Thymus (tissue), 14 donors: ENCODE measurements at places on chromosomes 7 and 10. TPM values are rescaled to one million over a fixed set of nuclear protein-coding genes. Genes with fewer than 3 reads are reported as not detected.

DNA sequence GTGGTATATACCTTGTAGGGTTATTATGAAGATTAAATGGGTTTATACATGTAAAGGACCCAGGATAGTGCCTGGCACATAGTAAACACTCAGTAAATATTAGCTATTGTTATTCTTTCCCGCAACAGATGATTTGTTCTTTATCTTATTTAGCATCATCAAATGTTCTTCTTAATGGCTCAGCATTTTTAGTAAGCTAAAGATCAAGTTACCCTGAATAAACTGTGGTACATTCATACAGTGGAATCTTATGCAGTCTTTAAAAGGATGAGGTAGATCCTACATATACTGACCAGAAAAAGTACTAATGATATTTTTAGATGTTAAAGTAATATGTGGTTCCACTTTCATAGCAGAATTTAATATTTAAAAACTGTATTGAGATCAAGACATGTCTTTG, 65.4 kb downstream of the ST7 start:
- no peaks in the 10 kb centered on the region for H3K4me1 ChIP-seq
- H3K36me3 ChIP-seq, result no peaks in the 10 kb centered on the region
- H3K4me3 ChIP-seq, result no peak overlapping the region
- DNase-seq, result no peak
- no peaks in the 10 kb centered on the region for H3K27me3 ChIP-seq

- H3K4me1 ChIP-seq, result no peaks in the 10 kb centered on the region
- DNase-seq, result no peak
- H3K36me3 ChIP-seq, result no peaks in the 10 kb centered on the region
- H3K27ac ChIP-seq, result no peak overlapping the region
- H3K27me3 ChIP-seq, result peaks cover 30% of the 10 kb centered on the region
These were observed 77.5 kb downstream of the NOC3L start for GRCh38 chr10:94285271-94285670.

DNA sequence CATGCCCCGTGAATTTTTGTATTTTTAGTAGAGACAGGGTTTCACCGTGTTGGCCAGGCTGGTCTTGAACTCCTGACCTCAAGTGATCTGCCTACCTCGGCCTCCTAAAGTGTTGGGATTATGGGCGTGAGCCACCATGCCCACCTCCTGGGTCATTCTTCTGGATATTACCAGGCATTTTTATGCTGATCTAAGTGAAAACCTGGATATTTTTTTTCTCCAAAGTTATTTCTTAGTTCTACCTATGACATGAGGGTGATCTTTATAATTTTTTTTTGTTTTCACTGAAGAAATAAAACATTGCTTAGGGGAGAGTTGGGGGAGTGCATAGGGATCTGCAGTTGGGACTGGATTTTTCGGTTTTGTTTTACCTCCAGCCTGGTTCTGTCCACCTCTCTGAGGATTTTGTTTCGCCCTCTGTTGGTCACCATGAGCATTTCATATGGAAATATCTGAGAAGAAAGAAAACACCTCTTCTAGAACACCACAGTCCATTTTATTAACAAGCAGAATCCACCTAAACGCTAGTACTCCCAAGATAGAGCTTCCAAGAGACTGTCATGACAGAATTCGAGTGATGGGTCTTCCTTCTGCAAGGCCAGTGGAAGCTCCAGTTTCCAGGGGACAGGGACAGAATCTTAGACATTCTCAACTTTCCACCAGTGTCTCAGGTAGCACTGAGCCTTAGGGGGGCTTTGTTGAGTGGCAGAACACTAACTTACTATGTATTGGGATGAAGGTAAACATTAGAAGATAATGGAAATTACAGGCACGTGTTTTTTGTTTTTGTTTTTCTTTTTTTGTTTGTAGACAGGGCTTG, 33.4 kb upstream of the AFAP1L2 start:
- peaks cover 22% of the 10 kb centered on the region for H3K36me3 ChIP-seq
- no peak for DNase-seq
- no peaks in the 10 kb centered on the region for H3K4me1 ChIP-seq
- no peaks in the 10 kb centered on the region for H3K27me3 ChIP-seq
- H3K4me3 ChIP-seq, result no peak overlapping the region

DNA sequence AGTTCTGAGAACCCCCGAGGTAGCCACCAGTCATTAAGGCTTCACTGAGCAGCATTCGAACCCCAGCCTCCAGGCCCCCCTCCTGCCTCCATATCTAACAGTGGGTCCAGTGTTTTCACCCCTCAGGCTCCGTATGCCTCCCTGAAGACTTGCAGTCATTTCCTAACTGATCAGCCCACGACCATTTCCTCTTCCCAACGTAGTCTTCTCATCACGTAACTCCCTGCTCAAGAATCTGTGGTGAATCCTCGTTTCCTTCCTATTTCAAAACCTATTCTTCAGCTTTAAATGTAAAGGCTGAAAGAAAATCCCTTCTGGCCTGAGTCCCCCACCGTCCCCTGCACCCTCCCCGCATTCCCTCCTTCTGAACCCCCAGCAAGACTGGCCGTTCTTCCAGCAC, 21.1 kb downstream of the FRMD4A start:
- no peak overlapping the region for H3K4me3 ChIP-seq
- no peak for DNase-seq
- no peaks in the 10 kb centered on the region for H3K27me3 ChIP-seq
- H3K36me3 ChIP-seq, result no peaks in the 10 kb centered on the region
- H3K4me1 ChIP-seq, result no peaks in the 10 kb centered on the region
- no peak overlapping the region for H3K27ac ChIP-seq

DNA sequence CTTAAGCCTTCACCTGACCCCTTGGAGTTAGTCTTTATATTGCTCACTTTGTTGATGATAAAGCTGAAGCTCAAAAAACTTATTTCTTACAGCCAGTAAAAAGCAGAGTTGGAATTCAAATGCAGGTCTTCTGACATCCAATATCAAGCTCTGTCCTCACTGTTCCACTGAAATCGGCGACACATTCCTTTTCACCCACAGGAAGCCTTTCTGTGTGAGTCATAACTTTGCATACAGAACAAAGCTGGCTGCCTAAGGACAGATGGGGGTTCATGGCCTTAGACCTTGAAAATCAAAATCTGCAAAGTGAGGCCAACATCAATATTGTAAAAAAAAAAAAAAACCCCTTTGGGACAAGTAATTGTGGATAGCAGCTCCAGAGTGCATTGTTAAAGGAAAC, 21.8 kb upstream of the AKR1B1 start:
- no peak overlapping the region for H3K27ac ChIP-seq
- no peaks in the 10 kb centered on the region for H3K4me1 ChIP-seq
- no peak for DNase-seq
- H3K27me3 ChIP-seq, result no peaks in the 10 kb centered on the region

GRCh38 chr7:1761774-1762173, 91.7 kb downstream of the ELFN1 start:
- no peak for DNase-seq
- H3K4me1 ChIP-seq, result no peaks in the 10 kb centered on the region
- no peak overlapping the region for H3K4me3 ChIP-seq
- no peaks in the 10 kb centered on the region for H3K36me3 ChIP-seq
- H3K27ac ChIP-seq, result no peak overlapping the region
- no peaks in the 10 kb centered on the region for H3K27me3 ChIP-seq

DNA sequence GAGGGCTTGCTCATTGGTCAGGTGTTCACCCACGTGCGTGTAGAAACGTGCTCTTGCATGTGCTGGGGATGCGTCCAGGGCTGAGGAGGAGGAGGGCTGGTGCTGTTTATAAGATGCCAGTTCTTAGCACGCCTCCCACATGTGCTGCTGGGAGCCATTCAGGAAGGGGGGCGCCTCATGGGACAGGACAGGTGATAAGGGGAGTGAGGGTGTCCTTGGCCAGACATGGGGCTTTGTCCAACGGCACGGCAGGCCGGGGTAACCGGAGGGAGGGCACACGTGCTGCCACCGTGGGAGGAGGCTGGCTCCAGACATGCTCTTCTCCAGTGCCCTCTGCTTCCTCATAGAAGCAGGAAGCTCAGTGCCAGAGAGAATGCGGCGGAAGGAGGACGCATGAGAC, 150.0 kb downstream of the ZMYND11 start:
- H3K36me3 ChIP-seq, result peaks cover 3% of the 10 kb centered on the region
- DNase-seq, result no peak
- H3K4me1 ChIP-seq, result no peaks in the 10 kb centered on the region

The NKX2-3 gene
- 0.05 TPM for total RNA-seq

The NPFFR1 gene
- 0.05 TPM for total RNA-seq

The CTAGE15 gene
- 0.24 TPM for total RNA-seq

The ODAD2 gene
- 0.76 TPM for total RNA-seq

The TYSND1 gene
- total RNA-seq, result 8.1 TPM

The CALHM1 gene
- total RNA-seq, result 0.09 TPM

The ITPRID1 gene
- total RNA-seq, result 0.05 TPM
